ENCODE measurements at places on chromosomes 3 and 15.

DNA sequence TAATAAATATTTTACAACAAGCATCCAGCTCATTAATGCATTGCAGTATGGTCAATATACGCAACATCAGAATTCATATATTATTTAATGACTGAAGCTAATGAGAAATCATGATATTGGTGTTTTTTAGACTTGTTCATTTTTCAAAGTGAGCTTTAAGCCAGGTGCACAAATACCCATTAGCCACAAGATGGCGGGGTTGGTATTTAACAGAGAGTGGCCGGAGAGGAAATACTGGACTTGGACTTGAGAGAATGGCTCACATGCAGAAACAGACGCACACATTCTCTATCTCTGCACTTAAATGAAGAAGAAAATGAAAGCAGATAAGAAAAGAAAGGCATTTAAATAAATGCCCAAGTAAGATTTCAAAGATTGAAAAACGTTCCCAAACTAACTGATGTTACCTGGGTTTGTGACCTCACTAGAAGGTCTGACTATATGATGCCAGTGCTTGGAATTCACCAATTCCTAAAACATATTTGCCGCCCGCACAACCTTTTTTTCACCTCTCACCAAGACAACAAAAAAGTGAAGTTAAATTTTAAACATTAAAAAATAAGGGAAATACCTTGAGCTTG, 21.2 kb upstream of the CRBN start:
- peak; percentile 57 for DNase-seq

DNA sequence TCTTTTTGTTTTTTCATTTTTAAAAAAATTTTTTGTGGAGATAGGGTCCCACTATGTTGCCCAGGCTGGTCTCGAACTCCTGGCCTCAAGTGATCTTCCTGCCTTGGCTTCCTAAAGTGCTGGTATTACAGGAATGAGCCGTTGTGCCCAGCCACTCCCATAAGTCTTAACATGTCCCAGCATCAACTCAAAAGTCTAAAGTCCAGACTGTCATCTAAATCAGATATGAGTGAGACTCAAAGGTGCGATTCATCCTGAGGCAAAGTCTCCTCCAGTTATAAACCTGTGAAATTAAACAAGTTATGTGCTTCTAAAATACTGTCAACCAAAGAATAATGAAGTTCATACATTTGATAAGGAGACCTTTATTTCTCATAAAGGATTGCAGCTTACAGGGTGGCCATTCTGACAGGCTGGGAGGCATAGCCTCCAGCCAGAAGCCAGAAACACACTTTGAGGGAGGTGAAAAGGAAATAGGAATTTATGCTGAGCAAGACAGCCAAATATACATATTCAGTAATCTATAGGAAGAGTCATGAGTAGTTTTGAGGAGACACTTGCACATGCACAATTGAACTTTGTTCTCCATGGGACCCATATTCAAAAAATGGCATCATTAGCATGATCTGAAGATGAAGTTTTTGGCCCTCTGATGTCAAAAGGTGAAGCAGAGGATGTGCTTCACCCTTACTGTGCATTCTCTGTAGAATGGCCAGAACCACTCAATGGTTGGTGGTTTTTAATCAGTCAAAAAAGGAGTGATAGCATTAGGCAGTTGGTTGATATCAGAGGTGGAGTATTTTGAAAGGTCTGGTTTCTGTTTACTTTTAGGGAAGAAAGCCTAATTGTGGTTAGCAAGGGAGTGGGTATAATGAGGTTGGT, 11.0 kb upstream of the ZNF662 start:
- no peak for DNase-seq

DNA sequence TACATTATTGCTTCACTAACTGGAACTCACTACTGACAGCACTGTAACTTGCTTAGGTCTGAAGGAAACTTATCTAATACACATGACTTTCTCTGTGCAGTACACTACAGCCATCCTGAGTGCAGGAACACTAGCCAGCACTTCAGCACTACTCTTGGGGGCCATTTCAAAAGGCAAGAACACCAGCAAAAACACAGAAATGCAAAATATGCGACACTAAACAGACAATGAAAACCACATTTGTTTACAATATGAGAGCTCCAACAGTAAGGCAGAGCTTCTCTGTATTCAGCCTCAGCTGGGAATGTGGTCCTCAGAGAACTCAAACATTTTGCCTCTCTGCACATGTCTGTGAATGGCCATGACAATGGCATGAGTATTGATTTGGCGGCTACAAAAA, 109.6 kb downstream of the ARRDC4 start:
- no peak for DNase-seq

DNA sequence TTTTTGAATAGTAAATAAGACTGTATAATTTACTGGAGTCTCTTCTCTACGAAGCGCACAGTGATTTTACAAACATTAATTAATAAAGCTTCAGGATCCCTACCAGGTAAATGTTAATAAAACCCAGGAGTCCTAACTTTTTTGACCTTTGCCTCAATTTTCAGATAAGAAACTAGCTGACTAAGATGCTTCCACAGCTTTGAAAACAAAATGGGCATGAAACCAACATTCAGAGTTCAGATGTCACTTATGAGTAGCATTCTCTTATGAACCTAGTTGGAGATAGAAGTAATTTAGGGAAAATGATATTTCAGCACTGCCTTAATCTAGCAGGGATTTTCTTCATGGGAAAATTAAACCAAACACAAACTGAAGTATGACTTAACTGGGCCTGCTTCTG, 13.0 kb upstream of the FHIT start:
- no peak for DNase-seq

GRCh38 chr3:54168451-54168850, 46.1 kb downstream of the CACNA2D3 start:
- DNase-seq = no peak

DNA sequence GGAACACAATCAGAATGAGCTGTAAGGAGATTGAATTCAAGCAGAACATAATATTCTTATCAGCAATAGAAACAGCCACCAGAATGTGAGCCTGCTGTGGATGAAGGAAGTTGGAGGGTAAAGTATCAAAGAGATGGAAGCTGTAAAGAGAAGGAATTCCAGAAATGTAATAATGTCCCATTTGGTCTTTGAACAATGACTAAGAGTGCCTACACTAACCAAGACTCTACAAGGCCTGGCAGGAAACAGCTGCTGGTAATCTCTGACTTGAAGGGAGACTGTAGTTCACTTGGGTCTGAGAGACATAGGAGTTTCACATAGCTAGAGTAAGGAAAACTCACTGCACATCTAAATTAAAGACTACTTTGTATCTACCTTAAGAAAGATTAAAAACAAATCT, 1176.0 kb upstream of the ALCAM start:
- no peak for DNase-seq

GRCh38 chr3:29329986-29330890, 49.4 kb downstream of the RBMS3 start:
- DNase-seq = no peak

- DNase-seq = no peak
These were observed 74.1 kb upstream of the RNF7 start for GRCh38 chr3:141663993-141664392.

- DNase-seq = no peak
These were observed 223.0 kb downstream of the SLCO3A1 start for GRCh38 chr15:92076541-92076940.

- DNase-seq = peak; percentile 87
These were observed 23.1 kb upstream of the GPR171 start for GRCh38 chr3:151226088-151226563.

- DNase-seq = no peak
These were observed 518.4 kb downstream of the FOXP1 start for GRCh38 chr3:71064956-71065763.

DNA sequence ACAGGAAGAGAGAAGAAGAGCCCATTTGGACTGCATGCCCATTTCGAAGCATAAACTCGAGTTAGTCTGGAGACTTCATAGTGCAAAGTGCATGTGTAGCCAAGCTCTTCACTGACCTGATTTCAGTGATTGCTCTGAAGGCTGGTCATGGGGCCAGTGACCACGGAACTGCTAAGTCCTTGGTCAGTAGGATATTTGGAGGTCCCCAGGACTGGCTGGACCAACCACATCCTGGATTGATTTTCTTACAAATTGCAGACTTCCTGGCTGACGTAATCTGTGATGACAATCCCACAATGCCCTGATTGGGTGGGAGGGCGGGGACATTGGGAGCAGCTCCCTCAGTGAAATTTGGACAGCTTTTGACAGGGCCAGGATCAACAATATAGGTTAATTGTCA, 233.4 kb downstream of the CACNA2D3 start:
- DNase-seq = no peak

DNA sequence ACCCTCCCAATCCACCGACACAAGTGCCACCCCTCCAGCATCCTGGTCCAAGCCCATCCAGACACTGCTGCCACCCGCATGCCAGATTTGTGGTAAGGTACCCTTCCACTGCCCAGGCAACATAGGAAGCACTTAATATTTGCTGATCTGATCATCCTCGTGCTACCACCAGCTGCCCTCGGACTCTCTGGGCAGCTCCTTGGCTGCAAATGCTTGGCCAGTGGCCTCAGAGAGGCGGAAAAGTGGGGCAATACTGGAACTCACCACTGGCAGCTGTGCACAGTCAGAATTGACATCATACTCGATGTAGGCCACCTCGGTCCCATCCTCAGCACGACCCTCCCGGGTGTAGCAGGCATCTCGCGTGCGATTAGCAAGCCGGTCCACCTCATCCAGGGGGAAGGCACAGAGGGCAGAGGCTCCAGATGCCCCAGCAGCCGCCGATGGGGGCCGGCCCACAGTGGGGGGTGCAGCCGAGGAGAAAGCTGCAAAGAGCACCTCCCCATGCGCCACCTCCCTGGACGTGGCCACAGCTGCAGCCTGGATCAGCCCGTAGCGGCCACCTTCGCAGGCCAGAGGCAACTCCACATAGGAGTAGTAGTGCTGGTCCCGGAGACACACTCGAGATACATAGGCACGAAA, 6.5 kb downstream of the PLXNB1 start:
- no peak for DNase-seq

DNA sequence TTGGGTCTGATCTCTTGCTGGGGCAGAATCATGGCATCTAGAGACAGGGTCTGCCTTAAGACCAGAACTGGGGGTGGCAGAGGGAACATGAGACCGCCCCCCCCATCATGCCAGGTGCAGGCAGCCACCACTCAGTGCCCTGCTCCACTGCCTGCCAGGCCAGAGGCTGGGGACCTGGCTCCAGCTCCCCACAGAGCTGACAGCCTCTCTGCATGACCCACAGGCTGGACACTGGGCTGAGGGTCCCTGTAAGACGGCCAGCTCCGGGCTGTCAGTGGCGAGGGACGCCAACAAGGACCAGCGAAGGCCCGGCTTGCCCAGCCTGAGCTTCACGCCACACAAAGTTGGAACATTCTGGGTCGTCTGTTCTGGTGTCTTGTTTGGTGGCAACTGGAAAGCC, 145.6 kb downstream of the NSMCE3 start:
- no peak for DNase-seq

- DNase-seq = no peak
These were observed 8.0 kb downstream of the KAT2B start for GRCh38 chr3:20047976-20048883.

DNA sequence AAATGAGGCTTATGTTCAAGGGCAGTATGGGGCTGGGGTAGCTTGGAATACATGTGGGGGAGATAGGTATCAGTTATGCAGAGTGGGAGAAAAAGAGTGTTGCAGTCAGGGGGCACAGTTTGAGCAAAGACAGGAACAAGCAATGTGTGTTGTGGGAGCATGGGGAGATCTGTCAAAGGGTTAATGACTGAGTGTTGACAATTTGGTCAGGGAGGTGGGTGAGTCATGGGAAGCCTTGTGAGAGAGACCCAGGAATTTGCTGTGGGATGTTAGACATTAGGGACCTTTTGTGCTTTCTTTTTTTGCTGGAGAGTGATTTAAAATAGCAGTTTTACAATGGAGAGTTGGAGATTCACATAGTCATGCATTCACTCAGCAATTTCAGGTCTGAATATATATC, 221.6 kb upstream of the NR2E3 start:
- DNase-seq = no peak

GRCh38 chr3:106242781-106243180, 374.0 kb upstream of the CBLB start:
- DNase-seq = no peak

GRCh38 chr3:195753581-195753980, 32.8 kb downstream of the MUC20 start:
- no peak for DNase-seq

DNA sequence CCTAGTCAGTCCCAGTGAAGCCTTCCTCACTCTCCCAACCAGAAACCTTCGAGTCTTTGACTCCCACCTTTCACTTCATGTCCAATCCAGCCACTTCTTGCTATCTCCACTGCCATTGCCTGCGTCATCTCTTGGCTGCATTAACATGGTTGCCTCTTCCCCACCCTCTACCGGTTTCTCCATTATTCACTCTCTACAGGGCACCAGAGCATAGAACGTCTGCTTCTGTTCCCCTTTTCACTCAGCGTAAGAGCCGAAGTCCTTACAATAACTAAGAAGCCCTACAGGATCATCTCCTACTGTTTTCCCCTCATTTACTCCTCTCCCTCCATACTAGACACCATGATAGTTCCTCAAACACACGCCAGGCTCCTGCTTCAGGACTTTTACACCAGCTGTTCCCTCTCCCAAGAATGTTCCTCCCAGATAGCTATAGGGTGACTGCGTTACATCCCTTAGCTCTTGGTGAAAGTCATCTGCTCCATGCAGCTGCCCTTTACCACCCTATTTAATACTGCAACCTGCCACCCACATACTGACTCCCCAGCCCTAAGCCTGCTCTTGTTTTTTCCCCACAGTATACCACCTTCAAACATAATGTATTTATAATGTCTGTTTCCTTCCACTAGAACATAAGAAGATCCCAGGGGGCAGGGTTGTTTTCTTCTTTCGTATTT, 30.9 kb downstream of the RCN2 start:
- peak; percentile 17 for DNase-seq

DNA sequence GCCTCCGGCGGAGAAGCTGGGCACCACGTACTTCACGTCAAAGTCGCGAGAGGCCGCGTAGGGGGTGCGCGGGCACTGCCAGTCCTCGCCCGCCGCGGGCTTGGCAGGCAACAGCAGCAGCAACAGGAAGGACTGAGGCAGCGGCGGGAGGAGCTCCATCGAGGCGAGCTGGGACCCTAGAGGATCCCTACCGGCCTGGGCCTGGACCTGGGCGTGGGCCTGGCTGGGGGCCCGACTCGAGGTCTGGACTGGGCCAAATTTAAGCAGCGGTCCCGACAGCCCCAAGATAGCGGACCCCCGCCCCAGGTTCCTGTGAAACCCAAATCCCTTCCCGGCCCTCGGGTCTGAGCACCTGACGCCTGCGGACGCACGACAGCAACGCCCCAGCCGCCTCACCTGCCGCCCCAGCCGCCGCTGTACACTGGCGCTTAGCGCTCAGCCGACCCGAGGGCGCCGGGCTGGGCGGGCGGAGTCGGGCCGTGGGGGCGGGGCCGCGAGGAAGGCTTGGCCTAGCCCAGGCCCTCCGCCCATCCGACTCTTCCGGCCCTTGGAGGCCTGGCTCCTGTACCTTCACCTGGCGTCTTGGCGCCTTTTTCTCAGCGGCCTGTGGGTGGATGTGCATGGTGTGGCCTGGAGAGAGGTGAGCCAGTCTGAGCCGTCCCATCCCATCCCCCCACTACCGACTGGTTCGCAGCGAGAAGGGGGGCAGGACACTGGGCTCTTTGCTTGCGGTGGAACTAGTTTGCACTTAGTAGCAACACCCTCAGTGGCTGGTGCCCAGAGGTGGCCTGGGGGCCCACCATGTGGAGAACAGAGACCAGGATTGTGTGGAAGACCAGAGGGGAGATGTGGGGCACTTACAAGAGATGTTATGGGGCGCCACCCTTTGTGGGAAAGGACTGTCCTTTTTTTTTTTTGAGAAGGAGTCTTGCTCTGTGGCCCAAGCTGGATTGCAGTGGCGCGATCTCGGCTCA, at the start of gene MST1R:
Gene MST1R (minus strand): TSS at position 423 of the 974 bp plus-strand sequence. CDS start 264 bp downstream, at position 159.
- no peak for DNase-seq

GRCh38 chr3:133362539-133362938, 37.3 kb upstream of the BFSP2 start:
- DNase-seq = no peak

Measured in HL-60 (cell line).